Vagina (tissue), 2 donors: ENCODE measurements at places on chromosomes 5 and 9. TPM values are rescaled to one million over a fixed set of nuclear protein-coding genes. Genes with fewer than 3 reads are reported as not detected.

GRCh38 chr9:86020731-86021130 lies 78.6 kb downstream of the GOLM1 start:
- DNase-seq = no peak
- no peak overlapping the region for H3K27ac ChIP-seq
- H3K4me3 ChIP-seq = no peak overlapping the region
- H3K27me3 ChIP-seq = no peaks in the 10 kb centered on the region

- no peaks in the 10 kb centered on the region for H3K36me3 ChIP-seq
- peaks cover 15% of the 10 kb centered on the region for H3K4me1 ChIP-seq
- no peak overlapping the region for H3K27ac ChIP-seq
- H3K4me3 ChIP-seq = no peak overlapping the region
- no peak for DNase-seq
These were observed 61.1 kb upstream of the LPAR1 start for GRCh38 chr9:111099199-111100008.

- peaks cover 12% of the 10 kb centered on the region for H3K4me1 ChIP-seq
- no peak overlapping the region for H3K27ac ChIP-seq
- DNase-seq = no peak
- no peak overlapping the region for H3K4me3 ChIP-seq
- H3K27me3 ChIP-seq = no peaks in the 10 kb centered on the region
These were observed 14.7 kb upstream of the LARP1 start for GRCh38 chr5:154740483-154740882.

DNA sequence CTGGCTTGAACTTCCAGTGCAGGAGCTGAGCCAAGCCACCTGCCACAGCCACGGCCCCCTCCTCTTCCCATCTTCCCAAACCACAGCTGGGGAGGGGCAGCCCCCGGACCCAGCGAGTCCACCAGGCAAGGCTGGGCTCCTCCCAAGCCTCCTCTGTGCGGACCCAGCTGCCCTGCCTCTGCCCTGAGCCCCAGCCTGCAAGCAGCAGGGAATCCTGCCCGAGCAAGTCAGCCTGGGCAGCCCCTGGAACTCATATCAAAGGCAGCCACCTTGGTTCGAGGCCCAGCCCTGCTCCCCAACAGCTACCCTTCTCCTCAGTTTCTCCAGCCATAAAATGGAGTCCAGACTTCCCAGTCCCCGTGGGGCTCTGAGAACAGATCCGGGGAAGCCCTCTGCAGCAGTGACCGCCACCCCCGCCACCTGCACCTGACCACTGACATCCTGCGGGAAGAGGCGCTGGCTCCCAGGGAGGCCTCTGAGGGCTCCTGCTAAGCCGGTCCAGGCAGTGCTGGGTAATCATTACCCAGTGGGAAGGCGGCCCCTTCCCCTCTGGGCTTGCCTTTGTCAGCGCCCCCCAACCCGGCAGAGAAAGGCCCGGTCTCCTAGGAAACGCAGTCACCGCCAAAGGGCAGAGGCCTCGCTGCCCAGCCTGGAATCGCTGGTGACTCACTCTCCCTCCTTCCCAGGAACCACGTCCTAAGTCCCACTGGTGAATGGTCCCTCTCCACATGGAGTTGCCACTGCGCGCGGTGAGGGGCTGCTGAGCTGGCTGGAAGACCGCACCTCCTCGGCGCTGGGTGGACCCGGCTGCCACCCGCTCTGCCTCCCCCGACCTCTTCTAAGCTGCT lies 1.5 kb downstream of the VAV2 start:
- H3K27ac ChIP-seq = peak overlapping the region; percentile 5
- peak overlapping the region; percentile 81 for H3K4me3 ChIP-seq
- DNase-seq = no peak
- no peaks in the 10 kb centered on the region for H3K27me3 ChIP-seq
- H3K4me1 ChIP-seq = peaks cover 25% of the 10 kb centered on the region
- H3K36me3 ChIP-seq = no peaks in the 10 kb centered on the region

GRCh38 chr5:42494414-42494813 lies 71.2 kb downstream of the GHR start:
- DNase-seq = no peak
- H3K36me3 ChIP-seq = no peaks in the 10 kb centered on the region
- H3K4me3 ChIP-seq = no peak overlapping the region
- no peaks in the 10 kb centered on the region for H3K27me3 ChIP-seq
- H3K4me1 ChIP-seq = peaks cover 42% of the 10 kb centered on the region

GRCh38 chr5:33371660-33372059 lies 69.1 kb upstream of the TARS1 start:
- no peaks in the 10 kb centered on the region for H3K27me3 ChIP-seq
- no peaks in the 10 kb centered on the region for H3K4me1 ChIP-seq
- no peak for DNase-seq
- H3K4me3 ChIP-seq = no peak overlapping the region
- H3K36me3 ChIP-seq = no peaks in the 10 kb centered on the region

DNA sequence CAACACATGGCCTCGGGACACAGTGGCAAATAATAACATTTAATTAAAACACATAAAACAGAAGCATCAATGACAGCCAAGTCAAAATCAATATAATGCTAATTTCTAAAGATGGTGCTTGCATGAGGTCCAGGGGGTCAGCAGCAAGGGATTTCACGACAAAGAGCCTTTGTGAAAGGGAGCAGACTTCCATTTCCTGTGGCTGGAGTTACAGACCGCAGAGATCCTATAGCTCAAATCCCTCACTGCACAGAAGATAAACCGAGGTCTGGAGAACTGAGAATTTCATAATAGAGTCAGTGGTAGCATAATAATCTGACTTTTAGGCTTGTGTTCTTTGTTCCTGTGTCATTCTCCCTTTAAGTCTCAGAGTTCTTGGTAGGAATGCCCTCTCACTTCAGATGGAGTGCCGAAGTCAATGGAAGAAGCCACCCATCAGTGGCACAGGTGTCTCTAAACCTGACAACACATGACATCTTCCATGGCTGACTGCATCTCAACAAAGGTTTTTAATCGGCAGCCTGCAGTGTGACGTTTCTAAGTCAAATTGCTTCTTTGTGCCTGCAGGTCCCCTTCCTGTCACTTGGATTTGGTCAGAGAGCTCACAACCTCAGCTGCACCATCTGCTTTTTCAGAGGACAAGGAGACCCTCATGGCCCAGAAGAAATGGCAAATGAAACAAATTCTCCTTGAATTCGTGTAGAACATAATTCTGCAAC lies 67.4 kb downstream of the CARTPT start:
- no peaks in the 10 kb centered on the region for H3K27me3 ChIP-seq
- H3K4me1 ChIP-seq = peaks cover 15% of the 10 kb centered on the region
- no peak overlapping the region for H3K27ac ChIP-seq
- H3K4me3 ChIP-seq = no peak overlapping the region
- H3K36me3 ChIP-seq = no peaks in the 10 kb centered on the region

DNA sequence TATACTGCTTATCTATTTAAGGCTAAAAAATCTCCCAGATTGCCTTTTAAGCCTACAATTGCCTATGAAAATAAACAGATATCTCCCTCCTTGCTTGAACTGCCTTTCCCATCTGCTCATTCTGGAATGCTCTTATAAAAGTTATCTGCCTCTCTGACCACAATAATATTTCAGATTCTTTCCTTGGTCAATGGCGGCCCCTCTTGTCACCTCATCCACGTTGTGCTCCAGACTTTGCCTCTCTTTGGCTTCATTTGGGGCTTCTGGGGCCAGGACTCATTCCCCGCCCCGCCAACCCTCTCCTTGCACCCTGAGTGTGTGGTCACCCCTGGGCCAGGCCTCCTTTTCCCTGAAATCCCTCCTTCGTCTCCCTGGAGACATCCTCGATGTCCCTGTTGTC lies 110.0 kb upstream of the RPS23 start:
- H3K36me3 ChIP-seq = no peaks in the 10 kb centered on the region
- no peak overlapping the region for H3K4me3 ChIP-seq
- no peak for DNase-seq
- peak overlapping the region; percentile 36 for H3K27ac ChIP-seq
- peaks cover 26% of the 10 kb centered on the region for H3K4me1 ChIP-seq

- peak overlapping the region; percentile 40 for H3K27ac ChIP-seq
- peaks cover 62% of the 10 kb centered on the region for H3K4me1 ChIP-seq
- H3K36me3 ChIP-seq = no peaks in the 10 kb centered on the region
- H3K27me3 ChIP-seq = no peaks in the 10 kb centered on the region
These were observed 666.4 kb upstream of the ZNF608 start for GRCh38 chr5:125412561-125413495.

DNA sequence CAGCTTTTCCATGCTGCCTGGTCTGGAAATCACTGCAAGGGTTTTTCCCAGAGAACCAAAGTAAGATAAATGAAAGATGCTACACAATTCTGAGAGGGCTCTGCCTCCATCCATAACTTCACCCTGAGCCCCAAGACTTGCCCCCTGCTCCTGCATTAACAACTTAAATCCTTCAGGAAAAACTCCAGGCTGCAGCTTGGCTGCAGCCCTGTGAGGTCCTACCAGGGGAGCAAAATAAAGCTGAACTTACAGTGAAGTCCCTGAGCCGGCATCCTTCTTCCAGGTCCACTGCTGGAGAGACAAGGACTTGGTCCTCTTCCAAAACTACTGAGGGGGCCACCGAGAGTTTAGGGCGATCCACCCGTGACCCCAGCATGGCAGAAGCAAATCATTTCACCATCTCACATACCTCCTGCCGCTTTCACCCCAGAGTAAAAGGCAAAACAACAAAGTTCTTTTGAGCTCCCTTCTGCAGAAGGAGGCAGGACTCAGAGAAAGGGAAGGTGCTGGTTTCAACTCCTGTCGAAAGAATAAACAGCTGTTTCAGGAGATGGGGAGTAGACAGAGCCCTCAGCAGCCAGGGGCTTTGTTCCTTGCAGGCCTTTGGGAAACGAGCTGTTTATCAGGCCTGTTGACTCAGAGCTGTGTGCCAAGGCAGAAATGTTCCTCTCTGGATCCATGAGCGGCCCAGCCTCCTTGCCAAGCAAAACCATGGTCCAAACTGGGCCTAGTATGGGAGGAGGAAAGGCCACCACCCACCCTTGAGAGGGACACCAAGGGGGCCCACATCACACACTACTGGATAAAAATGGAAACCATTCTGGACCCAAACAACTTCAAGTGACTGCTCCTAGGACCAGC lies 20.6 kb downstream of the GGTA1 start:
- peaks cover 29% of the 10 kb centered on the region for H3K4me1 ChIP-seq
- H3K27ac ChIP-seq = no peak overlapping the region
- no peak overlapping the region for H3K4me3 ChIP-seq
- no peaks in the 10 kb centered on the region for H3K36me3 ChIP-seq
- H3K27me3 ChIP-seq = no peaks in the 10 kb centered on the region

DNA sequence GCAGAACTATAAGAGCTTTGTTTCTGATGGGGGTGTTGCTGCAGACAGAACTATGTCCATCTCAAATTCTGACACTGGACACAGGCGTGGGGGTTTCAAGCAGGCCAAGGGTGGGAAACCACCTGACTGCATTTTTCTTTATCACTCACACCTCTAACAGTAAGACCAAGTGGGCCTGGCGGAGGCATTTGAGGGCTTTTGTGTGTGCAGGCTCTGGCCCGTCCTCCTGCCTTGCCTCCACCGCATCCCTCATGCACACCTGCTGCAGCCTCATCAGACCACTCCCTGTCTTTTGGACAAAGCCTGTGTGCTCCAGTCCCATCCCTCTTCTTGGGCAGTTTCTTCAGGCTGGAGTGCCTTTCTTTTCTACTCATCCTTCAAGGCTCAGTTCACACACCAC lies 7.9 kb downstream of the OR13J1 start:
- H3K4me1 ChIP-seq = peaks cover 13% of the 10 kb centered on the region
- no peaks in the 10 kb centered on the region for H3K27me3 ChIP-seq
- H3K27ac ChIP-seq = no peak overlapping the region
- no peak overlapping the region for H3K4me3 ChIP-seq

DNA sequence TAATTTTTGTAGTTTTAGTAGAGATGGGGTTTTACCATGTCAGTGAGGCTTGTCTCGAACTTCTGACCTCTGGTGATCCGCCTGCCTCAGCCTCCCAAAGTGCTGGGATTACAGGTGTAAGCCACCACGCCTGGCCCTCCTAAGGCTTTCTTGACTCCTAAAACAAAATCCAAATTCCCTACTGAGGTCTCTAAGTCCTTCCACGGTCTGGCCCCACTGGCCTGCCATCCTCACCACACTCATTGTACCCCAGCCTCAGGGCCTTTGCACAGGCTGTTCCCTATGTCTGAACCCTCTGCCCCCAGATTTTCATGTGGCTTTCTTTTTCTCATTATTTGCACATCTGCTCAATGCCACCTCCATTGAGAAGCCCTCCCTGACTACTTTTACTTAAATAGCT lies 34.7 kb upstream of the MVB12B start:
- H3K36me3 ChIP-seq = no peaks in the 10 kb centered on the region
- H3K4me1 ChIP-seq = no peaks in the 10 kb centered on the region
- no peak overlapping the region for H3K4me3 ChIP-seq
- peak; percentile 37 for DNase-seq
- H3K27ac ChIP-seq = no peak overlapping the region

- H3K27me3 ChIP-seq = no peaks in the 10 kb centered on the region
- H3K36me3 ChIP-seq = no peaks in the 10 kb centered on the region
- DNase-seq = no peak
- H3K4me1 ChIP-seq = no peaks in the 10 kb centered on the region
- H3K4me3 ChIP-seq = no peak overlapping the region
These were observed 274.2 kb upstream of the SMC2 start for GRCh38 chr9:103819936-103820335.

DNA sequence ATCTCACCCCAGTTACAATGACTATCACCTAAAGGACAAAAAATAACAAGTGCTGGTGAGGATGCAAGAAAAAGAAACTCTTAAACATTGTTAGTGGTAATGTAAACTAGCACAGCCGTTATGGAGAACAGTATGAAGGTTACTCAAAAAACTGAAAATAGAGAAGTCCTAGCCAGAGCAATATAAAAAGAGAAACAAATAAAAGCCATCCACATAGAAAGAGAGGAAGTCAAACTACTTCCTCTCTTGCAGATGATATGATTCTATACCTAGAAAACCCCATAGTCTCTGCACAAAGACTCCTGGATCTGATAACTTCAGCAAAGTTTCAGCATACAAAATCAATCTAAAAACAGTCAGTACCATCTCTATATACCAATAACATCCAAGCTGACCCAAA lies 221.5 kb upstream of the FAM174A start:
- no peaks in the 10 kb centered on the region for H3K27me3 ChIP-seq
- no peaks in the 10 kb centered on the region for H3K36me3 ChIP-seq
- H3K27ac ChIP-seq = no peak overlapping the region
- no peak overlapping the region for H3K4me3 ChIP-seq
- no peak for DNase-seq
- no peaks in the 10 kb centered on the region for H3K4me1 ChIP-seq

Gene CATSPER3
- not detected for total RNA-seq

Gene UBE2QL1
- 2.5 TPM for total RNA-seq

Gene CHSY3
- total RNA-seq = 3.9 TPM

Gene HTR4
- 2.9 TPM for total RNA-seq

Gene PCDH12
- total RNA-seq = 3.2 TPM

Gene FOXD4L3
- total RNA-seq = 0.49 TPM

Gene SNX18
- total RNA-seq = 63.1 TPM
